ENCODE measurements at places on chromosomes 11 and 22.

- DNase-seq: no peak
Observed at GRCh38 chr11:118081241-118081958, 4.5 kb downstream of the TMPRSS4 start.

DNA sequence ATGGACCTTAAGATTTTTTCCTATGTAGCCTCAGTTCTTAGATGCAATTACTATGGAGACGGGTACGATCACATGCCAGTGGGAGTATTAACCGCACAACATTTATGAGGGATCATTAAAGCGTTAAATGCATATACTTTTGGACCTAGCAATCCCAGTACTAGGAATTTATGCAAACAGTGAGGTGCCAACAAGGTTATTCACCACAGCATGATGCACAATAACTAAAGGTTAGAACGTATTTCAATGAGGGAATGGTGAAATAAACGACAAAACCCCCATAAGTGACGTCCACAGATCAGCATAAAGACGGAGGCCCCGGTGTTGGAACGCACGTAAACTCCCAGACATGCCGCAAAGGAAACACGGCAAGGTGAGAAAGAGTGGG, 539 bp downstream of the SIRT3 start:
- DNase-seq: no peak

DNA sequence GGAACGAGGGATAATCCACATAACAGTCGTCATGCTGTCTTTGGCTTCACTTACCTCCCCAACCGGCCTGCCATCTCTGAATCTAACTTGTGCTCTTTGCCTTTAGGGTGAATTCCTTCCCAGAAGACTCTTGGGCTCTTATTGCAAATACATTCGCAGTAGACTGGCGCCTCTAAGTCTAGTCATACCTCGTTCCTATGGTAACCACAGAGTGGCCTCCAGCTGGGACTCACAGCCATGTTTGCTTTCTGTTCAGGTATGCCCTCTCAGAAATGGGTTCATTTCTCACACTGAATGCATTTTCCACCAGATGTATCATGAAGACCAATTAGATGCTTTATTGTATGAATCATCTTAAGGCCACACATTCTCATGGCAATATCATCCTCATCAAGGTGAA, 112.7 kb downstream of the FAR1 start:
- no peak for DNase-seq

GRCh38 chr11:119525867-119526196, 102.9 kb upstream of the THY1 start:
- DNase-seq: no peak

DNA sequence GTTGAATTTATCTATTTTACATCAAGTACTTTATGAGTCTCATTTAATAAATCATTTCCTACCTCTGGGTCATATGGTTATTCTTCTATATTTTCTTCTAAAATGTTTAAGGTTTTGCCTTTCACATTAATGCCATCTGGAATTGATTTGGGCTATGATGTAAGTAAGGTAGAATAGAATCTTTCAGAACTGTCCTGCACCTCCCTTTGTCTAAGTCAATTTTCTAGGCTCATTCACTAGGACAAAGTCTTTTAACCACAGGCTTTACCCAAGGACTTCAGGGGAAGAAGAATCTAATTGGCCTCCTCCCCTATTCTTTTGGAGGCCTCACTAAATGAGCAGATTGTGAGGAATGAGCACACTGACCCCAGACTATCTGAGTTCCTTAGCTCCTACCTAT, 146.0 kb downstream of the BBOX1 start:
- no peak for DNase-seq

GRCh38 chr11:70205049-70205725, 2.1 kb downstream of the FADD start:
- DNase-seq: no peak
